Thoracic aorta (tissue), 2 donors: ENCODE measurements at places on chromosomes 2 and 18.

- no peak overlapping the region for H3K4me3 ChIP-seq
- no peak for DNase-seq
- H3K4me1 ChIP-seq = no peaks in the 10 kb centered on the region
- H3K27me3 ChIP-seq = no peaks in the 10 kb centered on the region
- H3K27ac ChIP-seq = no peak overlapping the region
- H3K36me3 ChIP-seq = no peaks in the 10 kb centered on the region
Measured at GRCh38 chr2:126825316-126825715, 73.4 kb upstream of the TEX51 start.

- H3K4me3 ChIP-seq = peak overlapping the region; percentile 38
- DNase-seq = peak; percentile 69
- no peaks in the 10 kb centered on the region for H3K36me3 ChIP-seq
- no peaks in the 10 kb centered on the region for H3K27me3 ChIP-seq
- peaks cover 19% of the 10 kb centered on the region for H3K4me1 ChIP-seq
- peak overlapping the region; percentile 74 for H3K27ac ChIP-seq
Measured at GRCh38 chr18:11857177-11857887, 6.1 kb downstream of the CHMP1B start.

- no peaks in the 10 kb centered on the region for H3K36me3 ChIP-seq
- H3K4me1 ChIP-seq = no peaks in the 10 kb centered on the region
- no peak overlapping the region for H3K27ac ChIP-seq
- no peaks in the 10 kb centered on the region for H3K27me3 ChIP-seq
- no peak overlapping the region for H3K4me3 ChIP-seq
Measured at GRCh38 chr2:70561893-70562292, 8.3 kb upstream of the TGFA start.

GRCh38 chr2:40281021-40281940 lies 170.6 kb downstream of the SLC8A1 start:
- peak overlapping the region; percentile 81 for H3K27ac ChIP-seq
- H3K27me3 ChIP-seq = no peaks in the 10 kb centered on the region
- peaks cover 34% of the 10 kb centered on the region for H3K4me1 ChIP-seq
- peak overlapping the region; percentile 37 for H3K4me3 ChIP-seq
- H3K36me3 ChIP-seq = no peaks in the 10 kb centered on the region

DNA sequence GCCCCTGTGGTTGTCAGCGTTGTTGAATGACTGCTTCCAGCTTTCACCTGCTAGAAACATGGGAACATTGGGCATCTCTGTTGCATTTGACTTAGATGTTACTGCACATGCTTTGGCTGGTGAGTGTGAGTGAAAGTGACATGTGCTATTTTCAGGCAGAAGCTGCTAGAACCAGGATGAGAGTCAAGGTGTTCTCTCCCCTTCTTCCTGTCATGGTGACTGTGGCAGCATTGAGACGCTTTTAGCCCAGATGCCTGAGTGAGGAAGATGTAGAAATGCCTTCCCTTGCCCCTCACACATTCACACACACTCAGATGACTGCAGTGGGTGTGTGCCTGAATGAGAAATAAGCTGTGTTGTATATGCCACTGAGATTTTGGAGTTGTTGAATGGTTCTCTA lies 220.2 kb downstream of the PTPRM start:
- H3K4me3 ChIP-seq = no peak overlapping the region
- no peak overlapping the region for H3K27ac ChIP-seq
- no peaks in the 10 kb centered on the region for H3K36me3 ChIP-seq
- no peaks in the 10 kb centered on the region for H3K27me3 ChIP-seq
- no peaks in the 10 kb centered on the region for H3K4me1 ChIP-seq

DNA sequence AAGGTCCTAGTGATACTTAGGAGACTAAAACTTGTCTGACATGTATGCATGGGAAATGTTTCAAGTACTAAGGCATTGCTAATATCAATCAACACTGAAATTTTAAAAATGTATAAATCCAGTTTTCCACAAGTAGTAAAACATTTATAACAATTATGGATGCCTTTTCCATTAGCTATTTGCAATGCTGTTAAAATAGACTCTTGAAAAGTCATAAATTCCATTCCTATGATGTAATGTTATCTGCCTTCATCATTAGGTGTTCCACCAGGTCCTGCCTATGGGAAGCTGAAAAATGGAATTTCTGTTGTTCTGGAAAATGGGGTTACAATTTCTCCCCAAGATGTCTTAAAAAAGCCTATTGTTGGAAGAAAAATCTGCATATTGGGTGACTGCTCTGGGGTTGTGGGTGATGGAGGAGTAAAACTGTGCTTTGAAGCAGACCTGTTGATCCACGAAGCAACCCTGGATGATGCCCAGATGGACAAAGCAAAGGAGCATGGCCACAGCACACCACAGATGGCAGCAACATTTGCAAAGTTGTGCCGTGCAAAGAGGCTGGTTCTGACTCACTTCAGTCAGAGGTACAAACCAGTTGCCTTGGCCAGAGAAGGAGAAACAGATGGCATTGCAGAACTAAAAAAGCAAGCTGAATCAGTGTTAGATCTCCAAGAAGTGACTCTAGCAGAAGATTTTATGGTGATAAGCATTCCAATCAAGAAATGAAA lies 18.7 kb downstream of the ELAC1 start:
- H3K4me3 ChIP-seq = no peak overlapping the region
- H3K4me1 ChIP-seq = peaks cover 15% of the 10 kb centered on the region
- DNase-seq = no peak

DNA sequence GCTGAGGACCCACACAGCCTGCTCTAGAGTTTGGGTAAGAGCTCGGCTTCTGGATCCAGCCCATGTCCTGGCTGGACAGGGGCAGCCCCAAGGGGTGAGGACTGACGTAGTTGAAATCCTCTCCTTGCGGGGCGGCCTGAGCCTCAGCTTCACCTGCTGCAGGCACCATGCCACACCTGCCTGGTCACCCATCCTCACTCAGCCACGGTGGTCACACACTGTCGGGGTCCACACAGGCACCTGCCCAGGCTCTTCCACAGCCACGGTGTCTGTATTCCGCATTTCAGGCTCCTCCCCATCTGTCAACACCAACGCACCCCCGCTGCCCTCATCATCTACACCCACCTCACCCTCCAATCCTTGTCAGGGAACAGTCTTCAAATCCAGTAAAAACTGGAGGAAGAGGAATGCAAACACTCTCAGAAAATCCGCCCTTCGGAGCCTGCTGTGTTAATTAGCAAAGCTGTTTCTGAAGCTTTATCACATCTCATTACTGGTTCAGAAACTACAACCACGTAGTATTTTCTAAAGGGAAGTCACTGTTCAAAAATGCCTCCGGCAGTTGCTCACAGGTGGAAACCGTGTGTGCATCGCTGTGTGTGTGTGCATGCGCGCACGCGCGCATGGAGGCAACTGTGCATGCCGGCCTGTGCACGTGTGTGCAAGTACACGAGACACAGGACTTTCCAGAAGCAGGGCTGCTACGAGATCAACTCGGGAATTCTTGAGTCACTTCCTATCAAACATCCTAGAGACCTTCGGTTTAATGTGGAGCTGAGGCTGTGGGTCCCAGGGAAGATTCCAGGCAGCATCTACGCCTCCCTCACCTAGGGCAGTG lies 38.2 kb downstream of the SLC66A2 start:
- DNase-seq = no peak
- H3K36me3 ChIP-seq = peaks cover 14% of the 10 kb centered on the region

DNA sequence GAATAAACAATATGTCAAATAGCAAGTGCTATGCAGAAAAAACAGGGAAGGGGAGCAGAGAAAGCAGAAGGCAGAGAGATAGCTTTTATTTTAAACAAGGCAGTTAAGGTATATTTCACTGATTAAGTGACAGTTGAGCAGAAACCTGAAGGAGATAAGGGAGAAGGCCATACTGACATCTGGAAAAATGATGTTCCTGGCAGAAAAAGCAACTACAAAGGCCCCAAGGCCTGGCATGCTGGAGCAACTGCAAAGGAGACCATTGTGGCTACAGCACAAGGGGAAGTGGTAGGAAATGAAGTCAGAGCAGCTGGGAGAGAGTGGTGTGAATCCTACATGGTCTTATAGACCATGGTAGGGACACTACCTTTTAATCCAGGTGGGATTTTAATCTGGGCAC lies 8.9 kb upstream of the PCBP1 start:
- no peak overlapping the region for H3K4me3 ChIP-seq
- no peak for DNase-seq
- peaks cover 33% of the 10 kb centered on the region for H3K36me3 ChIP-seq
- peaks cover 11% of the 10 kb centered on the region for H3K4me1 ChIP-seq
- no peaks in the 10 kb centered on the region for H3K27me3 ChIP-seq
- no peak overlapping the region for H3K27ac ChIP-seq

GRCh38 chr18:24014986-24015638 lies 558 bp downstream of the TTC39C start:
- peak overlapping the region; percentile 70 for H3K27ac ChIP-seq
- peaks cover 13% of the 10 kb centered on the region for H3K4me1 ChIP-seq
- H3K4me3 ChIP-seq = peak overlapping the region; percentile 95
- H3K27me3 ChIP-seq = no peaks in the 10 kb centered on the region
- no peak for DNase-seq
- H3K36me3 ChIP-seq = no peaks in the 10 kb centered on the region

DNA sequence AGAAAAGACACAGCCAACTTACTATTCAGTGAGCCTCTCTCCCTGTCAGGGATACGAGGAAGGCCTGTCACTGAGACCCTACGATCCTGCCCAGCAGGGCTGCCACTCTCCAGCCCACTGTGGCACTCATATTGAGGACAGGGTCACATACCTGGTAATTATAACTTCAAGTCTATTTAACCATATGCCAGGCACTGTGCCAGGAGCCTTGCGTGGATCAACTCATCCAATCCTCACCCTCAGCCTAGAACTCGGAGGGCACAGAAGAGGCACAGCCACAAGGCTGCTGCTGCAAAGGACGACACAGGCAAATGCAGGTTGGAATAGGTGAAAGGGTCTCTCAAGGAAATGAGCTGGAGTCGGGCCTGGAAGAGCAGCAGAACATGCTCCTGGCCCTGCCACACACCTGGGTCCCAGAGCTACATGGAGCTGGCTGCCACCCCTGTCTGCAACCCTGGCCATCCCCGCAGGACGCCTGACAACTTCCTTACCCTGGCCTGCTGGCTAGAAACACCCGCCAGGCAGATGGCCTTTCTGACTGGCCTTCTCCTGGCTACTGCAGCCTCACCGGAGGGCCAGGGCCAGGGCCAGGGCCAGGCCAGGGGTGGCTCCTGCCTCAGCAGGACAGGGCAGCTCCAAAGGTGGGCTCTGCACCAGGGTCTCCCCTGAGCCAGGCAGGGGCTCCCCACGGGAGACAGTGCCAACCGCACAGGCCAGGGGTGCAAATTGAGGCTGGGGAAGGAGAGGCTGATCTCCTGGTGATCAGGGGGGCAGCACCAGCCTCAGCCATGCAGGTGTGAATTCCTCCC lies 32.1 kb upstream of the SLC66A3 start:
- no peak for DNase-seq
- H3K27ac ChIP-seq = no peak overlapping the region
- H3K4me1 ChIP-seq = peaks cover under 1% of the 10 kb centered on the region
- no peaks in the 10 kb centered on the region for H3K27me3 ChIP-seq
- no peaks in the 10 kb centered on the region for H3K36me3 ChIP-seq
- H3K4me3 ChIP-seq = no peak overlapping the region
